ENCODE measurements at places on chromosomes 1 and 21. TPM values are rescaled to one million over a fixed set of nuclear protein-coding genes. Genes with fewer than 3 reads are reported as not detected.

ZBTB37 gene
- total RNA-seq = 15.0 TPM

DNA sequence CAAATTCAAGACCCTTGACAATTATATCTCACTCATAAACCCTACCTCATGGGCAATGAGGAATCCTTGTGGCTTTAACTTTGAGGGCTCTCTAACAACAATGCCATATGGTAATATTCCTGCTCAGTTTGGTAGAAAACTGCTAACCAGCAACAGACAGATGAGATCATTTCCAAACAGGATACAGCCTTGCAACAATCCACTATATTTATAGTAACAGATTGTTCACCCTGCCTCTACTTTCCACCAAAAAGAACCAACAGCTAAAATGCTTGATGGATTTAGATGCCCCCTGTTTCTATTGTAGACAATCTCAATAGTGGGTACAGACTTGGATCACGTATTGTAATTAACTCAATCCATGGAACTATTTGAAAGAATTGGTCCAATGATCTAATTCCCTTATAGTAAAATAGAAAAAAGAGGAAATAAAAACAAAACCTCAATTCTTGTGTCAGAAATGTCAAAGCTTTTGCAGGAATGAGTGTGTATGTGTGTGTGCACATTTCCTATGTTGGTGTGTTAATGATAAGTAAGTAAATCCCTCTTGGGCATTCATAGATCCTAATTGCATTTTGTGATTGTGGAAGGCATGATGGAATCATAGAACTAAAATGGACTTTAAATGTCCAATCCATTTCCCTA, 100.0 kb upstream of the EDEM3 start:
- DNase-seq = no peak

GRCh38 chr1:3352299-3352951, 102.0 kb upstream of the ARHGEF16 start:
- peak; percentile 90 for DNase-seq

GRCh38 chr1:167128261-167129227, 34.7 kb downstream of the STYXL2 start:
- no peak for DNase-seq

DNA sequence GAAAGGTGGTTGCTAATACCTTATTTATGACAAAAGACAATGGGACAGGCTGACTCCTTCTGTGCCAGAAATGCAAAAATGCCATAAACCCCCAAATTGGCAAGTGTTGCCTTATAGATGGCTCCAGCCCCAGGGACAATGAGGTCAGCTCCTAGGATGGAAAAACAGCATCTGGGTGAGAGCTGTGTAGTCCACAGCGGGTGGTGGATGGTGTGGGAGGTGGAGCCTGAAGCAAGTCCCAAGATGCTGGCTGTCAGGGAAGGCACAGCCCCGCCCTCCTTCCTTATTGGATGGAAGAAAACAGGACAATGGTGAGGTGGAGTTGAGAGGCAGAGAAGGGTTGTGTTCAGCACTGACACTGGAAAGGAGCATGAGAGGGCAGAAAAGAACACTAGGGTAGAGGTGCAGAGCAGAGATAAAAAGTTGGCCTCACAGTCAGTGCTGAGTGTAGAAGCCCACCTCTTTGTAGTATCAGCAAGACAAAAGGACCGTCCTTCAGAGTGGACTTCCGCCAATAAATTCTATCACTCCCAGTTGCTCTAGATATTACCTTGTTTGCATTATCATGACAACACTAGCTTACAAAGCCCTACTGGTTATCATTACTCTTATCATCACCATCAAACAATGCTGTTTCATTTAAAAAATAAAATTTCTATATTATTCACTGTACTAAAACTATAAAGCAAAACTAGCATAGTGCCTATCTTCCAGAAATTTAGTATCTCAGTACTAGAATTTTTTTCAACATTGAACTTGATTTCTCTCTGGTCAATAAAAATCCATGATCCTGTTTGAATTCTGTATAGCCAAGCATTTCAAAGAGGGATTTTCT, 3.7 kb upstream of the SDE2 start:
- DNase-seq = no peak
